Thoracic aorta (tissue), 2 donors: ENCODE measurements at places on chromosomes 7 and 10. TPM values are rescaled to one million over a fixed set of nuclear protein-coding genes. Genes with fewer than 3 reads are reported as not detected.

- DNase-seq: no peak
Measured at GRCh38 chr7:22210967-22211366, 146.0 kb downstream of the RAPGEF5 start.

- DNase-seq: no peak
Measured at GRCh38 chr10:106454233-106454632, 710.3 kb downstream of the SORCS1 start.

DNA sequence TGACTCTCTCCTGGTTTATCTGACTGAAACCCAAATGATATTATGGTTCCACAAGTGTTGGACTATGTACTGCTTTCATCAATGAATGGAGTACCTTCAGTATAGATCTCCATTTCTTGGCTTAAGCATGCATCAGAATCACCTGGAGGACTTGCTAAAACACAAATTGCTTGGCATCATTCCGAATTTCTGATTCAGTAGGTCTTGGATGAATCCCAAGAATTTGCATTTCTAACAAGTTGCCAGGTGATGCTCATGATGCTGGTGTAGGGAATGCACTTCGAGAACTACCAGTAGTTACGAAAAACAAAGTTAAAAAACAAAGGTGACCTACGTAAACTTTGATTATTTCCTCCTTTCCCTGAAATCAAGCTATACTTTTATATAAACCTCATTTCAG is 119.0 kb upstream of the FEZF1 start:
- no peak for DNase-seq

- DNase-seq: no peak
Measured at GRCh38 chr7:114928060-114928459, 6.2 kb downstream of the MDFIC start.

- no peak for DNase-seq
Measured at GRCh38 chr10:73810358-73810734, 1.1 kb downstream of the NDST2 start.

GRCh38 chr10:3828404-3829155 is 43.6 kb upstream of the KLF6 start:
- no peak for DNase-seq

DNA sequence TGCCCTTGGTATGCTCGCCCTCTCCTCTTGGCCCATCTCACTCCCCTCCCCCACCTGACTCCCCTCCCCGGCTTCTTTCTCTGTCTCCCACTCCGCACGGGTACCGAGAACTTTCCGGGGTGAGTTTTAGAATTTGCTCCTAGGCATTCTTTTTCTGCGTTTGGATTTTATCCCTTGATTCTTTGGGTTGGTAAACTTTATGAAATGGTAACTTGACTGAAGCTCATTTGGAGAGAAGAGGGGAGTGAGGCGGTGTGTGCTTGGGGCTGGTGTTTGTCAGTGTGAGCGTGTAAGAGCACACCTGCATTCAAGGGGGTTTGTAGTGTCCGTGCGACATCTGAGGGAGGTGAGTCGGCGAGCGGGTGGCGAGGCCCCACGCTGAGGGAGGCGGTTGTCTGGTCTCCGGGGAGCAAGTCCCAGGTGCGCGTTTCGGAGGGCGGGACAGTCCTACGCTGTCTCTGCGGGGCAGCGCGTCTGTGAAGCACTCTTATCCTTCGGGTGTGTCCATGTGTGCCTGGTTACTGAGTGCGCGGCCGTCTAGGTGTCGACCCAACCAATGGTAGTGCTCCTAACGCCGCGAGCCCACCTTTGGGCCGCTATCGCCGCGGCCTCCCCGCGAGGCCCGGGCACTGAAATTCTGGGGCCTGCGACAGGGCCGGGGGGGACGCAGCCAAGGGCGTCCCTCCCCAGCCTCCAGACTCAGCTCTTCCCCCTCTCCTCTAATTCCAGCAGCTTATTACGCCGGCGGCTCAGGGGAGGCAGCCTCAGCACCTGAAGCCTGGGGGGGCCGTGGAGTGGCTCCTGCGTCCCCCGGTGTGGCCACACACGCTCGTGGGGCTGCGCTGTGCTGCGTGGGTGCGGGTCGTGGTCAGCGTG is 2.6 kb upstream of the ZNF503 start:
- DNase-seq: no peak

GRCh38 chr7:102889851-102890250 is 22.9 kb upstream of the LRRC17 start:
- DNase-seq: no peak

DNA sequence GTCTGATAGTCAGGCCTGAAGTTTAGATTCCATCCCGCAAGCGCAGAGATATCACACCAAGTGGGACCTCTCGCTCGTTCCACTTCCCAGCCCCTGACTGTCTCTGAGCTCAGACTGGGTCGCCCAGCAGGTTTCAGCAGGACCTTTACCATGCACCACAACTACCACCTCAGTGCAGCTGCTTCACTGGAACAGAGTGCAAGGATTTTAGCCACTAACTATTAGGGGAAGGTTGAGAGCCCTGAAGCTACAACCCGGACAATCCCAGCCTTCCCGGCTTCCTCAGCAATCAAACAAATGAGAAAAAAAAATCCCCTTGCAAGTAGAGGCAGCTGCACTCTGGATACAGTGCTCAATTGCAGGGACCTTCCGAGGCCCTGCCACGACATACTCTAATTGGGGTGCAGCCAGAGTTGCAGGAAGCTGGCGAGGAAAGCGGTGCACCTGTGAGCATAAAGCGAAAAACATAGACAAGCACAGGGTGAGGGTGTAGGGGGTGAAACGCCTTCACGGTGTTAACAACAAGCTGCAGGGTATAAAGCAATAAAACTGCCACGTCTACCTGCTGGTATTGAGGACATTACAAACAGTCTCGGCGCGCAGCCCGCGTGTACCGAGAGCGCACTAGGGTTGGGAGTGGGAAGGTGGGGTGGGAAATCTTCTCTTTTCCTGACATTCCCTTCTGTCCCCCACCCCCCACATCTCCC is 2.6 kb upstream of the DLX6 start:
- no peak for DNase-seq

DNA sequence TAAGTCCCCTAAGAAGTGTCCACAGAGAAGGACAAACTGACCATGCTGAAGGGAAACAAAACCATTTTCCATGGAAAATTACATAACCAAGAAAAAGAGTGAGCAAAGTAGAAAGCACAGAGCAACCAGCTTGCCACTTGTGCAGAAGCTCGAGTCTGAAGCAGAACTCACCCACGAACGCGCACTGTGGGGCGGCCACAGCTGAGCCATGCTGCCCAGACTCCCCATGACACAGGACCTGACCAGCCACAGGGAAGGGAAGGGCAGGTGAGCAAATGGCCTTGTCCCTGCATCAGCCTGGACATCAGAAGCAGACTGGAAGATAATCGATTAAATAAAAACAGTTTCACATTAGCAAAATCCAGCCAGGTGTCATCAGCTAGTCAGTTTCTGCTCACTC is 95.7 kb downstream of the TCERG1L start:
- no peak for DNase-seq

GRCh38 chr10:131177431-131178327 is 133.8 kb downstream of the TCERG1L start:
- no peak for DNase-seq

GRCh38 chr10:22988581-22989360 is 60.9 kb downstream of the ARMC3 start:
- DNase-seq: no peak

- DNase-seq: no peak
Measured at GRCh38 chr10:44164251-44164956, 220.5 kb downstream of the CXCL12 start.

DNA sequence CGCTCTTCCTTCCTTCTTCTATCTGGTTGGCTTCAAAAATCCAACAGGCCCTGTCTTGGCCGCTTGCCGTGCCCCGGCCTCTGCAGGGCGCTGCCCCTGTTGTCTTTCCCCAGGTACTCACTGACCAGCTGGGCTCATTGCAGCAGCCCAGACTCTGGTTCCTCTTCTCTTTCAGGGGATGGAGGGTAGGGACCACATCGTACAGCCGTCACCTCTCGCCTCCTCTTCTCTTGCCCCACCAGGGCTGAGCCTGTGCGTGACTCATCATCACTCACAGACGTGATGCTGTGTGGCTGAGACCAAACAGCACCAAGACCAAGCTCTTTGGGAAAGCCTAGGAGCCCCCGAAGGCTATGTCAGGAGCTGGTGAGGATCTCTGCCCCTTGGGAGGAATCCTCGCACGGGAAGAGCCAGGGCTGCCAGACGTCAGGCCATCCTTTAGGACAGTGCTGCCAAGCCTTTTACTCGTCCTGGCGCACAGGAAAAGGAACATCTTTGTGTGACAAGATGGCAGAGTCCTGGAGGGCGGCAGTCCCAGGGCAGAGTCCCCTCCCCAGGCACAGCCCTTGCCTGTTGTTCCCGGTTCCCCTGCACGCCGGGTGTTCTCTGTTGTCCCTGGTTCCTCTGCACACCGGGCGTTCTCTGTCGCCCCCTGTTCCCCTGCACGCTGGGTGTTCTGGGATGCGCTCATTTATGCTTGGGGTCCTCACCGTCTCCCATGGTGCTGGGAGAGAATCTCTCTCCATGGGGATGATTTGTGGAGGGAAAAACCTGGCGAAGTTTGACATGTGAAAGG is 188.5 kb upstream of the SHH start:
- DNase-seq: no peak

- DNase-seq: no peak
Measured at GRCh38 chr10:130425169-130425568, 289.0 kb downstream of the GLRX3 start.

- no peak for DNase-seq
Measured at GRCh38 chr7:155454183-155455112, 3.5 kb upstream of the EN2 start.

DNA sequence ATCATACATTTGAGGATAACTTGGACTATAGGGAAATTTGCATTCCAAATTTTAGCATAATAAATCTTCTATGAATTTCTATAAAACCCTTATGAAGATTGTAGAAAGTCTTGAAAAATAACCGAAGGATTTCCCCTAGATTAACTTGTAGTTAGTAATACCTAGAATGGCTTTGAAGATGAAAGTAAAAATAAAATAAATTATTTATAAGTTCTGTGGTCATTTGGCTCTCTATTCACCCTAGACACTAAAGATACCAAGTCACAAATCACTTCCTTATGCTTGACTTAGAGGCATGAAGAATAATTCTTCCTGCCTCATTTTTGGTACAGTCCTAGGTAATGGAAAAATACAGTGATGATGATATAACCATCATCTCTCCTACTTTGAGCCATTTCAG is 79.3 kb downstream of the CSTF2T start:
- DNase-seq: no peak

Gene NDUFB8
- 106 TPM for total RNA-seq

Gene EIF3A
- total RNA-seq: 70.8 TPM

Gene CARD11
- total RNA-seq: 4.4 TPM

Gene NEBL
- 1.4 TPM for total RNA-seq

Gene PPP1R3C
- 89.1 TPM for total RNA-seq

Gene MRPL43
- total RNA-seq: 51.9 TPM

Gene OR6V1
- total RNA-seq: not detected

Gene SUFU
- total RNA-seq: 7.6 TPM

Gene ANKRD61
- not detected for total RNA-seq

Gene LLCFC1
- not detected for total RNA-seq

Gene RELN
- 5.1 TPM for total RNA-seq

Gene WBP1L
- total RNA-seq: 268 TPM

Gene MALRD1
- total RNA-seq: 0.92 TPM

Gene LRRC18
- not detected for total RNA-seq

Gene POU6F2
- total RNA-seq: not detected

Gene CLEC5A
- total RNA-seq: 3.0 TPM

Gene IRF5
- total RNA-seq: 25.0 TPM

Gene OPN1SW
- total RNA-seq: not detected
